Stimulated activated CD8-positive, alpha-beta memory T cell treated with anti-CD3 and anti-CD28 coated beads, Interleukin-4, amount 100 ng/mL, for 1 hour (primary cell): ENCODE measurements at places on chromosomes 7 and 10.
A peak's percentile ranks its signal among the peaks of the same experiment; 100 is the strongest.

GRCh38 chr7:139777948-139778841 lies at the start of gene HIPK2:
Gene HIPK2, minus strand, starts transcription at chr7:139777998. Its CDS starts 375 bp downstream, at chr7:139777623.
- DNase-seq = peak; percentile 50

GRCh38 chr10:69065406-69066361 lies 22.2 kb upstream of the SRGN start:
- DNase-seq = no peak

- DNase-seq = no peak
Measured at GRCh38 chr10:29559996-29560395, 74.8 kb downstream of the SVIL start.

DNA sequence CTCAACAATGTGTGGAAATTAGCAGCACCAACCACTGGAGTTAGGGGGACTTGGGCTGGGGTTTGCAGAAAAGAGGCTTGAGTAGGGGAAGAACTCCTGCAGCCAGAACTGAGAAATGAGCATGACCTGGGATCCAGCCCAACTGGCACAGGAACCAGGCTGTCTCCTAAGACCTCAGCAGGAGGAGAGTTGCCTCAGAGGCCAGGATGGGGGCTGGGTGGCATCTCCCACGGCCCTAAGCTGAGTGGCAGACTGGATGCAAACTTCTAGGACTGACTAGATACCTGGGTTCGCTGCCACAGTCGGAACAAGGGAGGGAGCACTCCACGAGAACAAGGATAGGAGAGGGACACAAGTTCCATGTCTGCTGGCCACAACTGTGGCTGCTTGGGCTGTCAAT lies 62.6 kb downstream of the RNF32 start:
- DNase-seq = no peak

DNA sequence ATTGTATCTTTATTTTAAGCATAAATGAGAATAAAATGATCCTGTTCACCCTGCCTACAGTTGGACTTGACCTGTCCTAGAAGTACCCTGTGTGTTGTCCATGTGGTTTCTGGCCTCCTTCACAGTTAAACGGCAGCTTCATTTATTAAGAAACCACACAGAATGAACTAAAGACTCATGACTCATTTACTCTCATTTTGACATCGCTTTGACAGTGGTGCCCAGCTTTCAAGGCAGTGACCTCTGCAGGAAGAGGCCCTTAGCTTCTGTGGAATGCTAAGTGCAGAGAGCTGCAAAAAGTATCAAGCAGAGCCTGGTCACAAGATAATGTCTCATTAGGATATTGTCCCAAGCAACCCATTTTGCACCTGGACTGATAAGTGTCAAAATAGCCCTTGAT lies 93.4 kb downstream of the AVL9 start:
- no peak for DNase-seq

DNA sequence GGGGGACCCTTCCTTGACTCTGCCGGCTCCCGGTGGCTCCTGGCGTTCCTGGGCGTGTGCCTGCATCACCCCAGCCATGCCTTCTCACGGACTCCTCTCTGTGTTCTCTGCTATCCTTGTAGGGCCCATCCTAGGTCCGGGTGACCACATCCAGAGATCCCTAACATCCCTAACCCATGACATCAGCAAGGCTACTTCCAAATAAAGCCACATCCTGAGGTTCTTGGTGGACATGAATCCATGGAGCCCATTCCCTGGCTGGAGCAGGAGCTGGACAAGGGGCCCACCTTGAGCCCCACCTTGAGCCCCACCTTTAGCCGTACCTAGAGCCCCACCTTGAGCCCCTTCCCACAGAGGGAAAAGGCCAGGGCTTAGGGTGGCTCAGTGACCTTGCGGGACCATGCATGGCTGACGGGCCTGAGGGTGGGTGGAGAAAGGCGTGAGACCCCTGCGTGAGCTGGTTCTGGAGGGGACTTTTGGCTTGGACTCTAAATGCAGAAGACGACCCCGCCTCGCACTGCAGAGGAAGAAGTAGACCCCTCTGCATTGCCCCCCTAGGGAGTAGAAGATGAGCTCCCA lies 58.5 kb upstream of the INPP5A start:
- no peak for DNase-seq
